GM23248 (cell line): ENCODE measurements at places on chromosomes 5 and 9.

DNA sequence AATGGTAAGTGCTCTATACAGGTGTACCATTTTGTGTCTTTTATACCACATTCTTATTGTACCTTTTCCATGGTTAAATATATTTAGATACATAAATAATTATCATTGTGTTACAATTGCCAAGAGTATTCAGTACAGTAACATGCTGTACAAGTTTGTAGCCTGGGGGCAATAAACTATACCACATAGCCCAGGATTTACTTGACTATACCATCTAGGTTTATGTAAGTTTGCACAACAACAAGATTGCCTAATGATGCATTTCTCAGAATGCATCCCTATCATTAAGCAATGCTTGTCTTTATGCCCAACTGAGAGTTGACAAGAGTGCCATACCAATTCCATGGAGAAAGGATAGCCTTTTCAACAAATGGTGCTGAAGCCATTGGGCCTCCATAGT lies 136.7 kb upstream of the PJA2 start:
- no peak for DNase-seq

DNA sequence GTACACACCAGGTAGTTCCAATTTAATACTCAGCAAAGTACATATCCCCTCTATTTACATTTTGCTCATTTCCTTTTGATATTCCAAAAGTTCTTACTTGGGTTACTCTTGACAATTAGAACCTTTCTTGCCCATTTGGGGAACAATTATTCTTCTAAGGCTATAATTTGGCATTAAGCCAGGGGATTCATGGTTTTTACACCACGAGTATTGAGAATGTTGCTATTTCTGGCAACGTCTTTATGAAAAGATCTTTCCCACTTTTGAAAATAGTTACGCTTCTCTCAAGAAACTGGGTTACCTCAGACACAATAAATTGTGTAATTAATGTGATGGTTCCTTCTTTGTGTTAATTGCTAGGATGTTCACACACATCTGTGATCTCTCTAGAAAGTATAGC lies 11.5 kb upstream of the CAAP1 start:
- no peak for DNase-seq

GRCh38 chr9:79962836-79963235 lies 391.1 kb downstream of the TLE4 start:
- DNase-seq, result no peak

- no peak for DNase-seq
These were observed 26.9 kb upstream of the FEM1C start for GRCh38 chr5:115571441-115571878.

DNA sequence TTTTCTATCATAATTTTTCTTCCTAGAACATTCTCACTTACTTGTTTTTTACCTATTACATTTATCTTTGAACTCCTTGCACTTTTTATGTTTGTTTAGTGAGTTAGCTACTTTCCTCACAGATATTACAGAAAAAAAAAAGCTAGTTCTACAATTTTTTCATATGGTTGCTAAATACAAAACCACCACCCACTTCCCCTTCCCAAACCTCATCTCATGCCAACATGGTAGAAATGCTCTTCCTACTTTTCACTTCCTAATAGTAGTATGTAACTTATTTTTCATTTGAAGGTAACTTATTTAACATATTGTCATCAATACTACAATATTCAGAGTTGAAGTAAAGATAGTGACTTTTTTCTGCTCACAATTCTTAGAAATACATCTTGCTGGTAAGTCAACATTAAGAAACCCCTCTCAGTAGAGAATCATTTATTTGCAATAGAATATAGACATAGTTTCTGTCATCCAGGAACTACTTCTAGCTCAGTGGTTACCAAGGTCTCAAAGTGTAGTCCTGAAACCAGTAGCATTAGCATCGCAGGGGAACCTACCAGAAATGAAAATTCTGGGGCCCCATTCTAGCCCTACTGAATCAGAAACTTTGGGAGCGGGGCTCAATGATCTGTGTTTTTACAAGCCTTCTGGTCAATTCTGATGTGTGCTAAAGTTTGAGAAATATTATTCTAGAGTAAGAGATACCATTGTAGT lies 1124.6 kb downstream of the DTWD2 start:
- DNase-seq, result no peak
